ENCODE measurements at places on chromosomes 7 and 10.

DNA sequence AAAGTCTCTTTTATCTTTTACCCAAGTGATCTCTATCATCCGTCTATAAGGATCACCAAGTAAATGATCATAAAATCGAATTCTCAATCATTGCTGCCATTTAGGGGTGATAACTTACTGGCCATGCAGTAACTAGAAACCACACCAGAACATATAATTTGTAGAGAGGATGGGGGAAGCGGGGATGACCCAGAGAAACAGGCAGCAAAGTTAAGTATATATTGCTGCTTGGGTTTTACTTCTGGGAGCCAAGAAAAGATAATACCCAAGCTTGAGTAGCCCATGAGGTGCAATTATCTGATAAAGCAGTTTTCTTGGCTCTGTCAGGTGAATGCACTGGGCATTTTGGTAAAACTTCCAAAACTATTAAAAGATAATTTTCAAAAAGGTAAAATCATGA is 18.9 kb downstream of the EXOC6 start:
- DNase-seq, result no peak

- no peak for DNase-seq
These were observed 61.7 kb downstream of the PRF1 start for GRCh38 chr10:70540789-70541360.

DNA sequence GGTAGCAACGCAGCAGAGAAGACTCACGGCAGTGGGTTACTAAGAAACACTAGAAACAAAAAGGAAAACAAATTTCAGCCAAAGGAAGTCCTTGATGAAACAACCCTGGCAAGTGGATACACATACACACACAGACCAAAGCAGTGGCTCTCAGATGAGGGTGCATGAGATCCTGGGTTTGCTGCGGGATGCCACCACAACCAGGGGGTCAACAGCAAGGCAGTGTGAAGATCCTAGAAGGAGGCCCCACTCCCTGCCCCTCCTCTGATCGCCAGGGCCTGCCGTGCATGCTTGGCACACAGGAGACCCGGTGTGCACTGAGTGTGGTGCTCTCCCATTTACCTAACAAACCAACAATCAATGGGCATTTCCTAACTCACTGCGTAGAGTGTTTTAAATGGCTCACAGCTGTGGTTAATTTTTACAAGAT is 252.3 kb upstream of the KLF14 start:
- DNase-seq, result no peak

- no peak for DNase-seq
These were observed 5.2 kb downstream of the ADAP1 start for GRCh38 chr7:949021-949934.

Measured in right cardiac atrium (tissue), 5 donors.